ENCODE measurements at places on chromosomes 2 and 18. TPM values are rescaled to one million over a fixed set of nuclear protein-coding genes. Genes with fewer than 3 reads are reported as not detected.

The COL6A3 gene
- total RNA-seq: 30.7 TPM

The LYPD6 gene
- total RNA-seq: not detected

The RIF1 gene
- total RNA-seq: 75.9 TPM

The MOCOS gene
- 0.19 TPM for total RNA-seq

The KCTD1 gene
- 3.2 TPM for total RNA-seq

The CFAP65 gene
- not detected for total RNA-seq

DNA sequence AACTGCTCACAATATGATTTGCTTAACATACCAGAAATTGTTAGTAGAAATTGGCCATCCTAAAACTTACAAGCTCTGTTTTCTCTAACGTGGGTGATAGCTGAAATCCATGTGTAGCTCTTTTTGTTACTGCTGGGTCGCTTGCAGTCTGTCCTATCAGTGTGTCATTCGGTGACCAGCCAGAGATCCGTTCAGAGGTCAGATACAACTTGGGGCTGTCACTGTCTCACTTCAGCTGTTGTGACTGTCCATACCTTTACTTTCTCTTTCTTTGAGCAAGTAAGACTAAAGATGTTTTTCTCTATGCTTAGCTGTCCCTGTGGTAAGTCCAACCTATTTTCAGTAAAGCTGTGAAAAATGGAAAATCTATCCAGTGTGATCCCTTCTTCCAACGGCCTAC, 282.9 kb upstream of the KCNH7 start:
- ATAC-seq: no peak

DNA sequence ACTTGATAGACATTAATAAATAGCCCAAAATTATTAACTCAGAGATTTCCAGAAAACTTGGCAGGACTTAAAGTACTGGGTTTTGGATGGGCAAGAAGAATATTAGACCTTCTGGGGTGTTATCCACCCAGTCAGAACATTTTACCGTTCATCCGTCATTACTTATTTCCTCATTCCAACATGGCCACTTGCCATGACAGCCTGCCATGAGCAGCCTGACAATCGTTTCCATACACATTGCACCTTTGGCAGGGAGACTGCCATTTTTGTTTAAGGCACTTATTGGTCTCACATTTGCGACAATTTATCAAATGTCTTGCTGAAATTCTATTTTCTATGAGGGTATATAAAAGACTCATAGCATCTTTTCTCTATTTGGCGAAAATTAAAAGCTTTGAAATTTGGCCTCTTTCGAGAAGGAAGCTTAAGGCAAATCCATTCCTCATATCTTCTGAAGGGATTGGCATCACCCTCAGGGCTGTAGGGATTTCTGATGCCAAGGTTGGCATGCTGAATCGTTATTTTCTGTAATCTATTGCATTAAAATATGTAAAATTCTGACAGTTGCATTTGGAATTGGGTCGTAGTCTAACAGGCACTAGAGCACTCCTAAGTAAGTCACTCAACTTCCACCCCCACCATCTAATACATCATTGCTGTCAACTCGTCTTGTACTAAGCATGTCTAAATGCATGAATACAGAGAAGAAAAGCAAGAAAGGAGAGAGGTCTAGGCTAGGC, 406.3 kb upstream of the PIK3C3 start:
- ATAC-seq: no peak

DNA sequence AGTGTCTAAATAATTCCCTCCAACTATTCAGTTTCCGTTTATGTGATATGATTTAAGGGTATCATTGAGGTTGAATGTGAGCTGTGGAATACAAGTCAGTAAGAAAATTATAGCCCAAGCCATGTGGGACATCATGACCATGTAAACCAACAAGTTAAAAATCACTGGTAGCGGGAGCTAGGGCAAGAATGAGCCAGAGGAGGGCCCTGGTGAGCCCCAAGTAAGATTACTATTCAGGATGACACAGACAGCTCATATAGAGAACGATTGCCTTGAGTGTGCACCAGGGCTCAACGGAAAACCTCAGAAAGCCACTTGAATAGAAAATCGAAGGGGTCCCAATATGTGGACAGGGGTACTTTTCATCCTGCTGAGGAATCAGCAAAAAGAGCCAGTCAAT, 87.8 kb upstream of the RBMS1 start:
- no peak for ATAC-seq

DNA sequence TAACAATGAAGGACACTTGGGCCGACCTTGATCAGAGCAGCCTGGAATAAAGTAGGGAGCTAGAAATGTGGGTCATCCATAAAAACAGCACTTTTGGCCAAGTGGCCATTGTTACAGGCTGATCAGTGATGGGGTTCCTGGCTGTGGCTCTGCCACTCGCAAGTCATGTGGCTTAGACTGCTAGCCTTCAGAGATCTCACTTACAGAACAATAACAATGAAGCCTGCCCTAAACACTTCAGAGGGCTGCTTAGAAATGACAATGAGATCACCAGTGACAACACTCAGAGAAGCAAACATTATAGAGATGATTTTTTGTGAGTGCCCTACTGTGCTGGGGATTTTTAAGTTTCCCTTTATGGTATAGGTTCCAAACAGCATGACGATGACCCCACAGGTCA, 107.9 kb upstream of the LMAN1 start:
- no peak for ATAC-seq

DNA sequence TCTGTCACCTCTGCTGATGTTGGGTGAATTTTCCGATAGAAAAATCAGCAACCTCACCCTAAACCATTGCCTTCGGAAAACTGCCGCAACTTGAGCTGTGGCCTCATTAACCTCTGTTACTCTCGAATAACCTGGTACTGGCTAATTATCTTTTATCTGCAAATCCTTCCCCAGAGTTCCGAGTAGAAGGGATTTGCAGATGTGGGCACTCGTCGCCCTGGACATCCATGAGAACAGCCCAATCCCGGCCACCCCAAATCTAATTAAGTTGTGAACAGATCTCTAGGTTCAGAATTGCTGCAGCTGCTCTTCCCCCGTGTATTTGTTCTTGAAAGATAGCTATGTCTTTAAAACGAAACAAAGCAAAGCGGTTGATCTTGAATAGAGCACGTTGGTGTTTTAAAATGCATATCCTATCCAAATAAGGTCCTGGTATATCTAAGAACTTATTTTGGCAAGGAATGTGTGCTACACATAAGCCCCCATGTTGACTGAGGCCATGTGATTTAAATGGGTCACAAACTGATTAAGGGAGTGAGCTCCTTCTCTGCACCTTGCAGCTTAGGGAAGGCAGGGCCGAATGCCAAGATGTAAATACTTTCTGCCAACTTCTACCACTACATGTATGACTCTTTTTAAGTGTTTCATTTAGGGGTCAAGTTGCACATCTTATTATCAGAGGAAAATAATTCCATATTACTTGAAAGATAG, 88.2 kb downstream of the MTCL1 start:
- no peak for ATAC-seq

DNA sequence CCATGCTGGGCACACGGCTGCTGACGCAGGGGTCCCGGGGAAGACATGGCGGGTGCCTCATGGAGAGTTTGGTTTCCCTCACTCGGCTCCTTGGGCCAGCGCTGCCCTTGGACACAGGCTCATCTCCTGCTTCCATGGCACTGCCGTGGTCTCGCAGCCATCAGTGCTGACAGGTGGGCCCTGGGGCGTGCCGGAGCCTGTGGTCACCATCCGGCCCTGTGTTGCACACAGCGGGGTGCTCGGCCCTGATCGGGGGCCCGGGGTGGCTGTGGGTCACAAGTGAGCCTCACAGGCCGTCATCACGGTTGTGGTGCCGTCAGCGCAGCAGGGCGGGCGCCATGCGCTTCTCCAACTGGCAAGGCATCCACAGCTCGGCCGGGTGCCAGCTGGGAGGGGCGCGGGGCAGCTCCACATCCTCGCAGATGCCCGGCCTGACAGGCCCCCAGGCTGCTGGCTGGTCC, 582 bp downstream of the RTP5 start:
- no peak for ATAC-seq

GRCh38 chr2:229783108-229783721, 68.9 kb upstream of the DNER start:
- no peak for ATAC-seq

- ATAC-seq: peak; percentile 64
Observed at GRCh38 chr2:96528006-96528699, 8.4 kb upstream of the ARID5A start.

DNA sequence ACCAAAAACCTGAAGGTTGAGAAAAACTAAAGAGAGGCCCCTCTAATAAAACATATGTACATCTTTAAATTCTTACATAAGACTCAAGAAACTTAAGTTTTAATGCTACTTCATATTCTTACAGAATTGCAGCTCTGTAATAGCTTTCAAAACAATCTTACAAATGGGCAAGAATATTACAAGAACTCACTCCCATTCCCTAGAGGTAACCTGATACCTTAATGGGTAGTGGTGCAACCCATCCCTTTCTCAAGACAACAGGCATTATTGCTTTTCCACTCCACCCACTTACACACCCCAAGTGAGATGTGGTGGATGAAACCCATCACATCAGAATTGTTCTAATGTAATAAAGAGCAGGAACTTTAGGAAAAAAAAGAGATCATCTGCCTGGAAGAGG, 103.7 kb downstream of the RBMS1 start:
- no peak for ATAC-seq

GRCh38 chr2:201182650-201183364, at the start of gene CASP10:
CASP10 (plus strand) TSS chr2:201183141; CDS start chr2:201185778, 2,637 bp downstream.
- ATAC-seq: peak; percentile 74

DNA sequence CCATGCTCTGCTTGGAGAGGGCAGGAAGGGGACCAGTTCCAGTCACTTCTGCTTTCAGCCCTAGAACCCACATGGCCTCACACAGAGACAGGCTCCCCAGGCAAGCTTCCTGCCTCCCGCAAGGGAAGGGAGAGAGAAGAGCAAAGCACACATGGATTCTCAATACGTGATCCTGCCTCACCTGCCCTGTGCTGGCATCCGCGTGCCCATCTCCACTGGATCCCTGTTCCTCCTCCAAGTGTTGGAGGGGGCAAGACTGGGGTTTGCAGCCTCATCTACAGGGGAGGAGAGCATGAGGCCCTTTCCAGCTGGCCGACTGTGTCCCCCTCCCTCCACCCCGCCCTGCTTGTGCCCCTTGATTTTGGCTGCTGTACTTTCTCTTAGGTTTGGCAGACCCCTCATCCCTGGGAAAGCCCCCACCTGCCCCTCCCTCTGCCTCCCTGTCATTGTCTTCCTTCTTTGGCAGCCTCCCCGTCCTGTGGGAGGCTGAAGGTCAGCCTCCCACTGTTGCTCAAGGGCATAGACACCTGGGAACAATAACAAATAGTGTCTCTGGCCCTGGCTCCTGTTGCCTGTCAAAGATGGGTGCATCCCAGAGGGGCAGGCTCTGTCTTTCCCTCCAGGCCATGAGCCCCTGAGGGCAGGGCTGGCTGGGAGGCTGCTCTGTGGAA, 22.7 kb downstream of the KCNF1 start:
- no peak for ATAC-seq

DNA sequence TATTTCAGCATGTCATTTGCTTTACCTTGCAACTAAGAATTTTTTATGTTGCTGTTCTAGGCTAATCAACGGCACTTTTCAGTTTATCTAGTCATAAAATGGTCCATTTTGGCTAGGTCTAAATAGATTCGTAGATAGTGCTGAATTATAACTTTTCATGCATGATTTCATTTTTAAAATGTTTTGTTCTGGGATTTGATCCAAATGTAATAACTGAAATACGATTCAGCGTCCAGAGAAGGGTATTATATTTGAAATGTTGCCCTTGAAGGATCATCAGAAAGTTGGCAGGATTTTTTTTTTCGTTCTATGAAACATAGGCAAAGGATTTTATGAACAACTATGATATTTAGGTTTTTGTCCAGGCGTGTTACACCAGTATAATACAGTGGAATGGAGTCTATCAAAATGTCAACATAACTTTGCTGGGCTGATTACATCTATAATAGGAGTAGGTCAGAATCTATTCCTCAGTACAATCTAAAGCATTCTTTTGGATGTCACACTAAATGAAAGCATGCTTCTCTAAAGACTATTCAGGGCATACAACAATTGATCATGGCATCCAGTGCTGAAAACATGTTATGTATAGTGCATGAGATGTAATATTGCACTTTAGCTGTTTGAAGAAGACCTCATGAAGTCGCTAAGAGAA, 24.8 kb downstream of the TTC27 start:
- ATAC-seq: no peak

- ATAC-seq: no peak
Observed at GRCh38 chr18:58526425-58527284, 102.2 kb downstream of the ALPK2 start.

DNA sequence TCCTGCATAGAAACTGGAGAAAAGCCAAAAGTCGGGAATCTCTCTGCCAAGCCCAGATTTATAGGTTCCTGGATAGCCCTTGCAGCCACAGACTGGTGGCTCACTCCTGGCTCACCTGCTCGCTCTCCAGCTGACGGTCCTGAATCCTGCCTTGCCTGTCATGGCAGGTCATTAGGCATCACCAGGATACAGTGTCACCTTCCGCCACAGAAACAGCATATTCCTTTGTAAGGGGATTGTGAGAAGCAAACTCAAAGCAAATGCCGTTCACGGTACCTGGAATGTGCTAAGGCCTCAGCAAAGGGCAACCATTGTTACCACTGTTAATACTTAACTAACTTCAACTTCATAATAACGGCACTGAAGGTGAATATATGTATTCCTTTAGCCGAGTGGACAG, 57.1 kb upstream of the GPR45 start:
- ATAC-seq: no peak

DNA sequence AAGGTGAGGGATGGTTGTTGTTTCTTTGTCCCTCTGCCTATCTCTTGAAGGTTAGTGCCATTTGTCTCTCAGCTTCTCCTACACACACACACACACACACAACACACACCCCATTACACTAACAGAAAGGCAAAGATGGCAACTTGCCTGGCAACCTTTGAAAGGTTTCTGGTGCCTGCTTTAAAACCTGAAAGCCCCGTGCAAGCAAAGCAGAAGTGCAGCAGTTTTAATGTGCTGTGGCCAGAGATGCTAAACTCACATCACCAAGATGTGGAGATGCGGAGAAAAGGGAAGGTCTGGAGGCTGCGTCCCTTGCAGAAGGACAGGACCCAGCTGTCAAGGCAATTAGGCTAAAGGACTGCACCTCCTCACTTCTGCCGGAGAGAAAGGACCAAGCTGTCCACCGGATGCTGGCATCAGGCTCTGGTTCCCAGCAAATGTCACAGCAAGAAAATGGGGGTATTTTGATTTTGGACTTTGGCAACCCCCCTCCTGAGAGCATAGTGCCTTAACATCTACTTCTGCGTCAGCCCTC, 196.4 kb downstream of the ARL4C start:
- no peak for ATAC-seq

DNA sequence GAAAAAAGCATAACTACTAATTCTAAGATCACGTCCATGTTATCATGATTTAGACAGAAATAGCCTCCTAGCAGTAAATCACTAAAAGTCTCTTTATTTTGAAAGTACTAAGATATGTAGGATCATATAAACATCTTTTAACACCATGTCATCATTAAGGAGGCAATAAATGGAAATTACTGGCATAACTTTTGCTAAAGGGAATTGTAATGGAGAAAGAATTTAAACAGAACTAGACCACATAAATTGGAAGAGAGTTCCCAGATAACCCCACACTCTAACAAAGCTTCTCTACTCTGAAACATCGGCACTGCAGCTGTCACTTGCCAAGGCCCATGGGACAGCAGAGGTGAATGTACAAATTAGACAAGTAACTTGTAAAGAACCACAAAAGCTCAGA, 29.5 kb downstream of the STK39 start:
- ATAC-seq: no peak

- ATAC-seq: peak; percentile 100
Observed at GRCh38 chr2:206915121-206915520, 24.2 kb upstream of the CPO start.

All from activated T-helper 17 cell treated with anti-CD3 and anti-CD28 coated beads, Interleukin-2, amount 50 U/mL, for 72 hours (primary cell).